ENCODE measurements at places on chromosomes 7 and 10.
A peak's percentile ranks its signal among the peaks of the same experiment; 100 is the strongest.

GRCh38 chr10:30687698-30688213 lies 58.2 kb upstream of the LYZL2 start:
- no peaks in the 10 kb centered on the region for H3K36me3 ChIP-seq
- peak; percentile 70 for DNase-seq
- no peak overlapping the region for H3K4me3 ChIP-seq
- no peaks in the 10 kb centered on the region for H3K27me3 ChIP-seq
- H3K27ac ChIP-seq = no peak overlapping the region

DNA sequence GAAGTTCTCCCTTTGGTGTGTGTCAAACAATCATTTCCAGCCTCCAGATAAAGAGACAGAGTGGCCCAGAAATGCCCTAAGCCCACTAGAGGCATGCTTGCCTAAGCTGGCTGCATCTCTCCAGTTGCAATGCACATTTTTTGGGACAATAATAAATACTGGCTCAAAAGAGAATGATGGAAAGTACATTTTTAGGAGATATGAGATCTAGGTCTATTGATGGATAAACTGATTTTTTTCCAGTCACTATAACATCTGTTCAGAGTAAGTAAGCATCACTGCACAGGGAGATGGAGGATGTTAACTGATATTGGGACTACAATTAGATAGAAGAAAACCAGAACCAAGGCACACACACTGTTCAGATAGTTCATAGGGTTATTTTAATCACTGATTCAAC lies 553.0 kb downstream of the GRM8 start:
- H3K36me3 ChIP-seq = no peaks in the 10 kb centered on the region
- H3K27ac ChIP-seq = no peak overlapping the region
- peaks cover 41% of the 10 kb centered on the region for H3K27me3 ChIP-seq
- H3K4me3 ChIP-seq = no peak overlapping the region
- peaks cover 12% of the 10 kb centered on the region for H3K4me1 ChIP-seq

DNA sequence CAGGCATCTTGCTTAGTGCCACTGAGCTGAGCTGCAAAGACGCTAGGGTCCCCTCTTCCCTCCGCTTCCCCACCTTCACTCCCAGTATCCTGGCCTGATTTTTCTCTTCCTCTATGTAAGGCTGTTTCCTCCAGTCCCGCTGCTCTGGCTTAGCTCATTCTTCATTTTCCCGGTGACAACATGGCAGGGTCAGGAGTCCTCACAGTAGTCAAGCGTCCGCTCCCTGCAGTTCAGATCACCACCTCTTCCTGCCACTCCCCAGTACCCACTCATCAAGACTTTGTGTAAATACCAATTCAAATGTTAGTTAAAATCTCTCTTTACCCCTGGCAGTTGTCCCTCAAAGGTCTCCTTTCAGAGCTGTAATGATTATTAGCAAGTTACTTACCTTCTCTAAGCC lies 650.4 kb upstream of the CELF2 start:
- no peaks in the 10 kb centered on the region for H3K36me3 ChIP-seq
- no peak overlapping the region for H3K27ac ChIP-seq
- no peak for DNase-seq
- H3K27me3 ChIP-seq = no peaks in the 10 kb centered on the region

- H3K36me3 ChIP-seq = no peaks in the 10 kb centered on the region
- no peak overlapping the region for H3K4me3 ChIP-seq
- no peak overlapping the region for H3K27ac ChIP-seq
- no peak for DNase-seq
- H3K27me3 ChIP-seq = no peaks in the 10 kb centered on the region
Measured at GRCh38 chr7:12434012-12434642, 30.5 kb upstream of the VWDE start.

All from T-helper 2 cell treated with Interferon-gamma antibody and Interleukin-4, amounts not matched to agents 5 μg/mL and 100 μg/mL, for 36 hours (primary cell).